ENCODE measurements at places on chromosomes 7 and 10.

DNA sequence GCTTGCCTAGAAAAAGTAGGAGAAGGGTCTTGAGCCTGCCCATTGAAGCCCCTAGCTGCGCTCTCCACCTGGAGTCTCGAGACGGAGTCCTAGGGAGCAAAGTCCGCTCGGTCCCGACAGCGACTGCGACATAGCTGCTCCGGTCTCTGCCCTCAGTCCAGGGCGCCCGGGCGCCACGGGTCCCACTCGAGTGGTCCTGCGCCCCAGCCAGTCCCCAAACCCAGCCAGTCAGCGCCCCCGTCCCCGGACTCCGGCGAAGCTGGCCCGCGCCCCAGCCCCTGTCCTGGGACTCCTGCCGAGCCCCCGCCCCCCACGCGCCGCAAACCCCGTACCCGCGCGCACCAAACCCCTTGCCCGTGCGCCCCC, 490 bp downstream of the TNS3 start:
- no peak for DNase-seq

GRCh38 chr10:62386356-62387320, 12.5 kb downstream of the ZNF365 start:
- DNase-seq, result no peak

DNA sequence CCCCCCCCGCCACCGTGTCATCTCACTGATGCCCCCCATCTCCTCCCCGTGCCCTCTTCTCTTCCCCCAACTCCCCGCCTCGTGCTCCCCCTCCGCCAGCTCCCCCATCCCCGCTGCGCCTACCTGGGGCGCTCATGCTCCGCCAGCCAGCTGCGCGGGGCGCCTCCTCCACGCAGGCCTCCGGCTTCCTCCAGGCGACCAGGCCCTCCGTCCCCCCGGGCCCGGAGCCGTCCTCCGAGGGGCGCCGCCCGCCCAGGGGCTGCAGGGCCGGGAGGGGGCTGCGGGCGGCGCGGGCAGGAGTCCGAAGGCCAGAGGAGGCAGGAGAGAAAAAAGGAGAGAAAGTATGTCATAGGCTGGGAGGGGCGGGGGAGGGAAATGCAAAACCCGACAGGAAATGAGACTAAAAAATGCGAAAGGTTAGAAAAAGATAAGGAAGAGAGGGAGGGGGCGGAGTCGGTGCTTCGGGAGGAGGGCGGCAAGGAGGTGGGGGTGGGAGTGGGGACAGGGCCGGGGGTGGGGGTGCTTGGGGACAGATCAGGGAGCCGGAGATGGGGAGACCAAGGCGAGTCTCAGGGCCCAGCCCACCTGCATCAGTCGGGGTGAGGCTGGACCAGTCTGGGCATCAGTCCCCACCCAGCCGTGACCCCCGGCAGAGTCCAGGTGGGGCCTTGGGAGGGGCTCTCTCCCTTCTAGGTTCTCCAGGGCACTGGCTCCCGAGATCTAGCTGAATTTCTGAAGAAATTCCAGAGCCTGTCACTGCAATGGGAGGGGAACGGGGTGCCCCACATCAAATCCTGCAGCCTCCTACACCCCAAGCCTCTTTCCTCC, at the start of gene CARD11:
Gene CARD11, minus strand, starts transcription at position 324 of the 828 bp plus-strand sequence. CDS start 85,361 bp downstream, outside the sequence.
- DNase-seq, result no peak

GRCh38 chr10:77604063-77604462, 33.5 kb downstream of the KCNMA1 start:
- no peak for DNase-seq

DNA sequence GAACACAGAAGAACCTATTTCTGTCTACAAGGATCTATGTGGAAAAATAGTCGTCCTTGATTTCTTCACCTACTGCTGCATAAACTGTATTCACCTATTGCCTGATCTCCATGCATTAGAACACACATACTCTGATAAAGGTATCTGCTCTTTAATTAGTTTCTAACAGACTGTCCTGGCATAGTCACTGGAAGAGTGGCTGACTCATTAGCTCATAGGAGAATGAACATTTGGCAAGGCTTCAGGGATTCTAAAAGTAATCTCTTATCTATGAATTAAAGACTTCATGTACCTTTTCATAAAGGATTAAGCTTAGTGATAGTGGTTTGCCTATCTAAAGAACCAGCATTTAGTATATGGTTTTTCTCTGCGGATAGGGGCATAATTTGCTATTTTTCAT, 4.1 kb downstream of the NHLRC2 start:
- DNase-seq, result no peak

- no peak for DNase-seq
These were observed 3.6 kb downstream of the NXPH1 start for GRCh38 chr7:8436965-8437364.

GRCh38 chr7:70622936-70623335, 509.0 kb upstream of the GALNT17 start:
- DNase-seq, result no peak

DNA sequence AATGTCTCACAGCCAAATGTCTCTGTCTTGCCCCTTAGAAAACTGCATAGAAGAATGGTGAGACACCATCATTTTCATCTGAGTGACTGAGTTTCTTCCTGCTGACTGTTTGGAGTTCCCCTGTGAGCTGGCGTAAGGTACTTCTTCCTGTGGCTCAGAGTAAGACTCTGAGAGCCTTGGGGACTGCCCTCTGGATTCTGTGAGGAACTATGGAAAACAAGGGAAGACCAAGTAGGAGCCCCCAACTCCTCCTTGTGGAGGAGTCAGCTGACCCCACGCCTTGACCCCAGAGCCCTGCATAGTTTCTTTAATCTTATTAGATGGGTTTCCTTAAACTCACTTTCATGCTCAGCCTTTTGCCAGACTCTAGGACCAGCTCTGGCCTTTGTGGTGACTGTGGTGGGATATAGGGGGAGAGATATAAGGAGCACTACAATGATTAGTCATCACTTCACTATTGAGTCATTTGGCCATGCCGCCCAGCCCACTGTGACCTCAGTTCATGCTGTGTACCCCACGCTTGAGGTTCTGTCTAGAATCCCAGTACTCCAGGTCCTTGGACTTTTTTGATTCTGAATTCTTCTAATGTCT, 51.8 kb upstream of the FAM133B start:
- DNase-seq, result no peak

- no peak for DNase-seq
These were observed 216.9 kb downstream of the LRMDA start for GRCh38 chr10:75648351-75648750.

GRCh38 chr7:122166740-122167139, 22.7 kb upstream of the AASS start:
- DNase-seq, result no peak
